RPMI8226 (cell line): ENCODE measurements at places on chromosomes 1 and 21.
A peak's percentile ranks its signal among the peaks of the same experiment; 100 is the strongest.

- no peak for DNase-seq
Measured at GRCh38 chr1:78044796-78045562, 787 bp upstream of the GIPC2 start.

DNA sequence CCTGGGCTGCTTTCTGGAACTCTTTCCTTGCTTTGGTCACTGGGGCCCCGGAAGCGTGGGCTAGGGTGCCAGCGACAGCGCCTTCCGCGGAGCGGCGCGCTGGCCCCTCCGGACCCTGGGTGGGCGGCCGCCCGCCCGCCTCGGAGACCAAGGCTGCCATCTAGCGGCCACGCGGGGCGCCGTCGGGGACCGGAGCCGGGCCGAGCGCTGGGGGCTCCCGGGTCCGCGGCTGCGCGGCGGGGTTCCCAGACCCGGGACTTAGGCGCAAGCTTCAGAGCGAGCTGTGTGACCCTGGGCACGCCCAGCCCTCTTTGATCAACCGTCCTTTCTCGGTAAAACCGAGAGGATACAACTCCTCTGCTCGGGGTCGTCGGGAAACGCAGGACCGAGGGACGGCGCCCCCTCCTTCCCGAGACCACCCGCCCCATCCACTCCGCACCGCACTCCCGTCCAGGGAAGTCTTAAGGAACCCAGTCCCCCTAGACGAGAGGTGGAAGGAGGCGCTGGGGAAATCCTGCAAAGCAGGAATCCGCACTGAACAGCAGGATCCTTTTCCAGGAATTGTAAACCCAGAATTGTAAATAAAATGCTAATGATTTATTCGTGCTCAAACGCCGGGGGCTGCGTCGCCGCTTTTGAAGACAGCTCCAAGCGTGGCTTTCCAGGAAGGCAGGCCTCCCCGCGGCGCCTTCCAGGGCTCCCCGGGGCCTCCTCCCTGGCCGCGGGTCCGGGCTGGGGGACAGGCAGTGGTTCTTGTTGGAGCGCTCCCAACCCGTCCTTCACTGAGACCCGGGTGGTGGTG, 41.2 kb downstream of the RRAGC start:
- DNase-seq: no peak

- DNase-seq: peak; percentile 33
Measured at GRCh38 chr1:204288021-204288588, 71.6 kb downstream of the PLEKHA6 start.

- peak; percentile 74 for DNase-seq
Measured at GRCh38 chr1:31412732-31413404, at the start of gene SERINC2. Gene SERINC2 (plus strand): TSS chr1:31413213. CDS start chr1:31413266, 53 bp downstream.

- DNase-seq: peak; percentile 51
Measured at GRCh38 chr1:62439652-62440371, 3.0 kb downstream of the USP1 start.

DNA sequence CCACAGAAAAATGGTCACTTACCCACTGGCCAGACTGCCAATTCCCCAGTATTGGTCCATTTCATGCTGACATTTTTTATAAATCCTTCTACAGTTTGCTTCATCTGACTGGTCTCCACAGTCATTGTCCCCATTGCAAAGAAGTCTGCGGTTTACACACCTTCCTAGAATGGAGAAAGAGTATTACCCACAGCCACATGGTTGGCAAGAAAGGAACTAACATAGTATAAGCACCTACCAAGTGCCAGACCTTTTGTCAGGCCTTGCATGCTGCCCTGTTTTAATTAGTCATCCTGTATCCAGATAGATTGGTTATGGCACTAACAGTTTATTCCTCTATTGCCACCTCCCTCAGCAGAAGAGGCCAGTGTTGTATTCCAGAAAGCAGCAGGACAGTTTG, 11.2 kb downstream of the C8B start:
- no peak for DNase-seq

GRCh38 chr1:2629627-2630497, 3.0 kb downstream of the MMEL1 start:
- DNase-seq: no peak

GRCh38 chr1:38193040-38193439, 146.4 kb upstream of the POU3F1 start:
- no peak for DNase-seq

DNA sequence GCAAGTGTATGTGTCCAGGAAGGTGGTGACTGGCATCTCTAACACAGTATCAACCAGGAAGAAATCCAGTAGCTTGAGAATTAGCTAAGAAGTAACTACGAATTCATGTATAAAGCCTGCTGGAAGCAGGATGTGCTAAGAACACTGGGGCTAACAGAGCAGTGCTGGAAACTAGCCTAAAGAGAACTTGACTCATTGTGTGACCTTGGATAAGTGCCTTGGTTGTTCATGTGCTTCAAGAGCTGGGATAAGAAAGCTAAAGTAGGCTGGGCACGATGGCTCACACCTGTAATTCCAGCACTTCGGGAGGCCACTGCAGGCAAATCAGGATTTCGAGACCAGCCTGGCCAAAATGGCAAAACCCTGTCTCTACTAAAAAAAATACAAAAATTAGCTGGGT, 186.9 kb downstream of the RRAGC start:
- no peak for DNase-seq

- no peak for DNase-seq
Measured at GRCh38 chr1:159829822-159830465, 3.3 kb downstream of the SLAMF8 start.

GRCh38 chr1:23848673-23849616, 19.1 kb downstream of the FUCA1 start:
- no peak for DNase-seq
